ENCODE measurements at places on chromosomes 12 and 14.

DNA sequence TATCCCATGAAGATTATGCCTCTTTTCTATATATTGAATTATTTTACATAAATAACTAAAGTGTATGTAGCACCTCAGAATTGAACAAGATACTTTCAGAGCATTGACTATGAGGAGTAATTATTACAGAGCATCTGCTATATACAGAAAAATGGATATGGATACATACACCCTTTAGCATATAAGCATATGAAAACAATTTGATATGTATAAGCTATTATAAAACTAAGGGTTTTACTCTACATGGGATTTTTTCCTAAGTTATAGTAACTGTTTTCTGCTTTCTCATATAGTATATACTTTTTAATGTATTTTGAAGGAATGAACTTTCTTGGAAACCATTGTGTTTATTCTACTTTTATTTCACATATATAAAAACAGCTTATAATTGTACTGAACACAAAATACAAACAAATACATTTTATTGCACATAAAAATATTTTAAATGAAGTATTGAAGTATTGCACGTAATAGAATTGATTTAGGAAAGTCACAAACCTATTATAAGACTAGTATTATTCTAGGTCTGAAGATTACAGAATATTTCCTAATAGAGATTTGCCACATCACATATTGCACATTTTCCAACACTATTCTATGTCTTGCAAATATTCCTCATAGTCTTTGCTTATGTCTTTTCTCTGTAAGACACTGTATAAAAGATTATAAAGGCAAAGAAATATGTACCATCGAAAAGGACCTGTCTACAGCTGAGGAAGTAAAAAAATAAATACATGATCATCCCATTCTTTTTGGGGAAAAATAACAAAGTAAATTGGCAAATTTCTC lies 8.4 kb downstream of the CD69 start:
- no peak for DNase-seq

- no peak for DNase-seq
Measured at GRCh38 chr14:72554401-72554800, 339.5 kb downstream of the DPF3 start.

- DNase-seq: no peak
Measured at GRCh38 chr14:39393289-39393688, 38.9 kb downstream of the FBXO33 start.

- no peak for DNase-seq
Measured at GRCh38 chr12:64160021-64160710, 61.9 kb downstream of the KICS2 start.

DNA sequence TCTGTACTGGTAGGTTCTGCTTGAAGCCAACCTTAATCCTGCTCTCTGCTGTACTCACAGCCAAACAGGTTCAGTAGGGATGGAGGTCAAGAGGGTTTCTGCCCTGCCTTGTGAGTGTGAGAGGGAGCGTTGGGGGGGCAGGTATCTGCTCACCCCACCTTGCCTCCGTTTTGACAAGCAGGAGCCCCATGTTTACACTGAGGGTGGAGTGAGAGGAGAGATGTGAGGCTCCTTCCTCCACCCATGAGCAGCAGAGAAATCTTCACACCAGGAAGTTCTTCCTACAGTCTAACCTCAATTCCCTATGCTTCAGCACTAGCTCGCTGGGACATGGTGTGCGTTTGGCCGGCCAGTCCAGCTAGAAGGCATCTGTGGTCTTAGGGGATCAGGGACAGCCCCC lies 4.2 kb downstream of the KRT80 start:
- DNase-seq: no peak

- DNase-seq: no peak
Measured at GRCh38 chr12:116455540-116456329, 103.4 kb upstream of the MAP1LC3B2 start.
